ENCODE measurements at places on chromosomes 5 and 9.
A peak's percentile ranks its signal among the peaks of the same experiment; 100 is the strongest.

GRCh38 chr5:43042626-43043399, 2.7 kb upstream of the ANXA2R start:
- DNase-seq, result peak; percentile 86

GRCh38 chr9:38689678-38690077, 30.3 kb downstream of the FAM240B start:
- peak; percentile 91 for DNase-seq

GRCh38 chr9:133510926-133511505, 13.7 kb downstream of the MYMK start:
- no peak for DNase-seq

DNA sequence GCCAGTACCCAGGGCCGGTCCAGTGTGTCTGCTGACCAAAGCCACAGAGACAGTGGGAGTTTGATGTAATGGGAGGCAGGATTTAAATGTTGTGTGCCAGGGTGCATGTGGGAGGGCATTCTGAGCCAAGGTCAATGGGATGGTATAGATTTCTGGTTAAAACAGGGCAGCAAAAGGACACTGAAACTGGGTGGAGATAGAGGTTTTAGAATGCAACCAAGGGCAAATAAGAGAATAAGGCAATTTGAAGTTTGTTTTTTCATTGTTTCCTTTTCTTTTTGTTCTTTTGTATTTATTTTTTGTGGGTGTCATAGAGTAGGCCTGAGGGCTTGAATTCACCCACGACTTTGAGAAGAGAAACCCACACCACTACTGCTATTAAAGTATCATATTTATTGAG, 65.5 kb upstream of the CLINT1 start:
- no peak for DNase-seq

DNA sequence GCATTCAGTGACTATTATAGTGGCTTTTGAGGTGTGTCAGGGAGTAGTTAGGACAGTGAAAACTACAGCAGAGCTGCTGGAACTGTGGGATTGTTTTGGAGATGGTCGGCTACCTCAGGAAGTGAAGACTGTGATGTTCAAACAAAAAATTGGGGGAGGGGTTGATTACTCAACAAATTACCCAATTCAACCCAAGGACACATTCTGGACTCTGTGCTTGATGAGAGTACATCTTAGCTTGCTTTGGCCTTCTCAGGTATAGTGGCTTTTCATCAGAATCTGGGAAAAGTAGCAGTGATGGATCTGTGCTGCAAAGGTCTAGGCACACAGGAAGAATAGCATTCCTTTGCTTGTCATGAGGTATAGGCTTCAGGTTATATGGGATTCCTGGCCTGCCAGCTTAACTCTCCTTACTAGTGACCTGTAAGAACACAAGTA, 47.0 kb downstream of the SLC44A1 start:
- DNase-seq, result no peak

DNA sequence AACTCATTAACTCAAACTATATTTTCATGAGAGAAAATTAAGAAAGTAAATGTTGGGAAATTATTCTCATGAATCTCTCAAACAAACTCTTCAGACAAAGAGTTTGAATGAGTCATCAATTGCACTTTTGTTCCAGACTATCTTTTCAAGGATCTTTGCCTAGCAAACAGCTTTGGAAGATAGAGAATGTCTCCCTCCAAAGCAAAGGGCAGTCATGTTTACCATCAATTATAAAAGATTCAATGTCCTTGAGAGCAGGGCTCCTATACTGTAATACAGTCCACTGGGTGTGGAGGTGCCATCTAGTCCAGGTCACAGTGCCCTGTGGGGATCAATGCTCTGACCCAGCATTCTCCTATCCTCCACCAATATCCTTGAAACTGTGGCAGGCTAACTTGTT, 1429.3 kb downstream of the EFNA5 start:
- DNase-seq, result no peak

DNA sequence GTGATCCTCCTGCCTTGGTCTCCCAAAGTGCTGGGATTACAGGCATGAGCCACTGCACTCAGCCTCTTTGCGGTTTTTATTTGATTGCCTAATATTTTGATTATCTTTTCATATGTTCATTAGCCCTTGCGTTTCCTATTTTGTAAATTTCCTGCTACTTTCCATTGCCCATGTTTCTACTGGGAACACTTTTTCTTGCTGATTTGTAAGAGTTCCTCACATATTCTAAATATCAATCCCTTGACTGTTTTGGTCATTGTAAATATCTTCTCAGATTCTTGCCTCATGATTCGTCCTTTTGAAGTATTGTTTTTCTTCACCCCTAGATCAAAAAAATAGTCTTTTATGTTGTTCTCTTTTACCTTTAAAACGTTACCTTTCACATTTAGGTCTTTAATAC, 37.9 kb upstream of the TTC1 start:
- DNase-seq, result no peak

- DNase-seq, result no peak
Observed at GRCh38 chr9:74948937-74949336, 3.8 kb downstream of the C9orf40 start.

GRCh38 chr5:21613971-21614488, 1239.1 kb downstream of the CDH12 start:
- DNase-seq, result no peak

- no peak for DNase-seq
Observed at GRCh38 chr5:65102976-65103711, 334.4 kb downstream of the CWC27 start.

DNA sequence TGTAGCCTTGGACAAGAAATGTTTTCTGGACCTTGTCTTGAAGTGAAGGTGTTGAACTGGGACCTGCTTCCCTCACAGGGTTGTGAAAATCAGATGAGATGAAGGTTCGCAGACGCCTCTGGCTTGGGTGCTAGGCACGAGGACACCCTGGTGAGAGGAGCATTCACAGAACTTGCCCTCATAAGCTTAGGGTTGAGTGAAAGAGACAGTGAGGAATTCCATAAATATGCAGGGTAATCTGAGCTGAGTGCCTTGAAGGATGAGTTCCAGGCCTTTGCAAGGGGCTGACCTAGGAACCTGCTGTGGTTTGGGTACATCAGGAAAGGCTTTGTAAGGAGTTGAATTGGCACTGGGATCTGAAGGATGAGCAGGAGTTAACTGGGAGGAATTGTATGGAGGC, 75.7 kb upstream of the SAP30L start:
- DNase-seq, result no peak

- DNase-seq, result no peak
Observed at GRCh38 chr9:121551985-121552753, 52.5 kb upstream of the GGTA1 start.

GRCh38 chr5:5018578-5018970, 121.6 kb upstream of the ADAMTS16 start:
- DNase-seq, result no peak

DNA sequence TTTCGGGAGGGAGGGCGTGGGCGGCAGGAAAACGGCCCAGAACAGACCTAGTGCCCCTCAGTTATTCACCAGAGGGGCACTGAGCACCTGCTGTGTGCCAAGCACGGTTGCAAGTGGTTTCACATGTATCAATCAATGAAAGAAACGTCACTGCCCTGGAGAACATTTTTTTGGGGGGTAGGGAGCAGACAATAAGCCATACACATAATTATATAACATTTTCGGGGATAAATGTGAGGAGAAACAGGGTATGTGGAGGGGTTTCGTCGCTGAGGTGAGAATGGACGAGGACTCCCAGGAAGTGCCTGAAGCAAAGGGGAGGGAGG, 444 bp upstream of the ZNF354A start:
- DNase-seq, result no peak

DNA sequence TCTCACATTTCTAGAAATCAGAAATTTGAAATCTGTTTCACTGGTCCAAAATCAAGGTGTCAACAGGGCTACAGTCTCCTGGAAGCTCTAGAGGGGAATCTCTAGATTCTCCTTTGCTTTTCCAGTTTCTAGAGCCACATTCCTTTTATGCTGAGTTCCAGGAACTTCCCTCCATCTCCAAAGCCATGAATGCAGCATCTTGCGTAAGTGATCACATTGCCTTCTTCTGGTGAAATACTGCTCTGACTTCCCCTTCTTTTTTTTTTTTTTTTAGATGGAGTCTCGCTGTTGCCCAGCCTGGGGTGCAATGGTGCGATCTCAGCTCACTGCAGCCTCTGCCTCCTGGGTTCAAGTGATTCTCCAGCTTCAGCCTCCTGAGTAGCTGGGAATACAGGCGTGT, 23.8 kb downstream of the GDA start:
- DNase-seq, result no peak
